ENCODE measurements at places on chromosomes 3 and 15.

- no peak for DNase-seq
These were observed 251.7 kb upstream of the GOLGA6L4 start for GRCh38 chr15:83983634-83984458.

- DNase-seq, result no peak
These were observed 55.7 kb upstream of the NR2E3 start for GRCh38 chr15:71754660-71755059.

DNA sequence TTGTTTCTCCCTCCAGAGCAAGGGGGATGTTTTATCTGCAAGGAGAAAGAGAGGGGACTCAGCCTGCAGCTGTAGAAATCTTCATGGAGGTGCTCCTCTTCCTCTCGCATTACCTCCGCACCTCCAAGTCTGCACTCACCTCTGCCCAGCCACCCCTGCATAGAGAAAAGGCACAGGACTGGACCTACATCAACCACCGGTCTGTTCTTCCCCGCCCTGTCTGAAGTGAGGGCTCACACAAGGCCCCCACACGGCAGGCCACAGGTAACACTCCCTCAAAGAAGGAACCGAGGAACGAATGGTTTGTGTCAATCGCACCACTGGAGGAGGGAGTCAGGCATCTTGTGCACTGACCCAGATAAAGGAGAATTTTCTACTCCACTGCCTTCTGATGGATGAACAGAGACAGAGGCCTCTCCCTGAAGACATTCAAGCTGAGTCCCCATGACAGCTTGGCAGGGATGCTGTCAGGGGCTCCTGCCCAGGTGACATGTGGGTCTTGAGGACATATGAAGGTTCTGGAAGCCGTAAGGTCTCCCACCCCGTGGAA lies 260.3 kb downstream of the XXYLT1 start:
- DNase-seq, result no peak

GRCh38 chr3:30597131-30597768 lies 9.2 kb upstream of the TGFBR2 start:
- no peak for DNase-seq

DNA sequence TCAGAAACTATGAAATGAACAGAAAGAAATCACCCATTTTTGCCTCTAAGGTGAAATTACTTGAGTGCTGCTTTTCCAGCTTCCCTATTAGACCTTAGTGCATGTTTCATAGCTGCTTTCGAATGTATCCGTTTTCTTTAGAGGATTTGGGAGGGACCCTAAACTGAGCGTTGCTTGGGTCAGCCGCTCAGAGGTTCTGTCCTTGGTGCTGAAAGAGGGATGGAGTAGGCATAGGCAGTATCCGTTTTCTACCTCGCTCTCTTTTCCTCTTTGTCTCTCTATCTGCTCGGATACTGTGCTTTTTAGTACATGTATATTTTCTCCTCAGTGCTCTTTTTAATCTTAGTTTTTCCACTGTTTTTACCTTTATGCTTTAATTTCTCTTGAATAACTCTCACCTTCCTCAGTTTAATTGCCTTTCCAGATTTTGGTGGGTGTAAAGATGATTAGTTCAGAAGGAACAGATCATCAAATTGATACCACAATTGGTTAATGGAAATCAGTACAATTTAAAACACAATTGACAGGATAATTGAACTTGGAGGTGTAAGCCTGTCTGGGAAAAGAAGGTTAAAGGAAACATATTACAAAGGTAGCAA lies at the start of gene DRD3:
TSS of gene DRD3 (minus strand) at position 283 of the 599 bp plus-strand sequence. CDS start 7,060 bp downstream, outside the sequence.
- no peak for DNase-seq

GRCh38 chr15:84831028-84831427 lies 13.9 kb downstream of the ALPK3 start:
- DNase-seq, result no peak

- no peak for DNase-seq
These were observed 111.1 kb downstream of the SNRPN start for GRCh38 chr15:25065876-25066275.
